COLO829 (cell line): ENCODE measurements at places on chromosomes 4 and X.
A peak's percentile ranks its signal among the peaks of the same experiment; 100 is the strongest.

- no peak for DNase-seq
These were observed 999.1 kb downstream of the STPG2 start for GRCh38 chr4:97144199-97144598.

DNA sequence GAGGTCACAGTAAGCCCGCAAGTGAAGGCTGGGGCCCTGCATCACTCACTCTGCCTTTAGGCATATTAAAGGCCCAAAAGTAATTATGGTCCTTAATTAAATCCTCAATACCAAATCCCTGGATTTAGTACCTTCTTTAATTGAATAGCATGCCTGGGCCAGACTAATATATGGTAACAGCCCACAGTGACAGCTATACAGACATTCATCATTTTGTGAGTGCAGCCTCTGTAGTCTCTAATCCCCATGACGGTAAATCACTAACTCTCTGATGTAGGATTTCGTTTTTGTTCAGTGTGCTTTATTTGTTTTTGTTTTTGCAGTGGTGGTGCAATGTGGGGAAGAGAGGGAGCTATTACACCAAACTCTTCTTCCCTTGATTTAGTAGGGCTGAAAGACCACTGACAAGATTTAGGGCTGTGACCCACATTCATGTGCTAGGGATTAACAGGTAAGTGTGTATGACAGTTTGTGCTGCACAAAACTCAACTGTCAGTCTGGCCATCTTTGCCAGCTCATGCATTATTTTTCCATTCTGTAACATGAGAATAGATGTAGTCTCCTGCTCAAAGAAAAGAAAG, 60.6 kb upstream of the SLC39A8 start:
- DNase-seq = no peak

DNA sequence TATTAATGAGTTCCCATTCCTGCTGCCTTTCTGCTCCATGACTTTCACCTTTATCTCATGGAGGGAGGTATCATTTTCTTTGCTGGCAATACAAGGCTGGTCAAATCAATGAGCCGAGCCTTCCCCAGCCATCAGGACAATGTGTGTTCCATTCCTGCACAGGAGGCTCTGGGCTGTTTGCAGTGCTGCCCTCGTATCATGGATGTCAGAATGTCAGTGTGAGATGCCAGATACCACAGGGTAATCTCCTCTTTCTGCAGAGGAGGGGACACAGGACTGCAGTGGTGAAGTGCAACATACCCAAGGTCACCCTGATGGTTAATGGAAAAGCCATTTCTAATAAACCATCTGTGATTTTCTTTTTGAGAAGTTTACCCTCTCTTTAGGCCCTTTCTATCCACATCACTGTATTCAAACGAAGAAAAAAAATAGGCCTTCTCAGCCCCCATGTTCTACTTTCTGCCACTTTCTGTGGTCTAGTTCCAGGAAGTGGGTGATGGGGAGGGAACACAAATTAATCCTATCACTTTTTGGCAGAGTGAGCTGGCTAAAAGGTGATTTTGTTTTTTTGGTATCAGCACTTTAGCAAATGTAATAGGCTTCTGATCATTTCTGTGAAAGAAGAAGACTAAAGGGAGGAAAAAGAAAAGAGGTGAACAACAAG, 490.2 kb upstream of the BOD1L1 start:
- DNase-seq = no peak

- DNase-seq = no peak
These were observed 19.1 kb upstream of the S100P start for GRCh38 chr4:6674500-6675149.

GRCh38 chr4:141021397-141022110, 111.7 kb downstream of the RNF150 start:
- DNase-seq = no peak

- DNase-seq = no peak
These were observed 121.3 kb downstream of the PRDM5 start for GRCh38 chr4:120801137-120801758.

DNA sequence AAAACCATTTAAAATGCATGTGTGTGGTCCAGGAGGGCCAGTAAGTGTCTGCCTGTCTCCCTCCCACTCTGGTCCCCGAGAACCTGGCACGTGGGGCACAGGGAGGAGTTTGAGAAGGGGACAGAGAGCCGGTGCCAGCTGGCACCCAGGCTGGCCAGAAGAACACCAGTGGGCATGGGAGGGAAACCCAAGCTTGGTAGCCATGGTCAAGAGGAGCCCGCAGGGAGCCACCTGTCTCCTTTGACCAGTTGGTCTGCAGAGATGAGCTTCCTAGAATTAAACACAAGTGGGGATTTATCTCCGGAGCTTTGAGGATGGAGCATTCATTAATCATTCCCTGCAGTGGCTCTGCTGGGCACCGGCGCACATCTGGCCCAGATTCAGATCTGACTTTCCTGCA, 41.6 kb downstream of the HMX1 start:
- no peak for DNase-seq

GRCh38 chr4:73662709-73663546, 42.7 kb upstream of the RASSF6 start:
- DNase-seq = peak; percentile 69
